Pulmonary artery endothelial cell (primary cell): ENCODE measurements at places on chromosomes 5 and 9.

DNA sequence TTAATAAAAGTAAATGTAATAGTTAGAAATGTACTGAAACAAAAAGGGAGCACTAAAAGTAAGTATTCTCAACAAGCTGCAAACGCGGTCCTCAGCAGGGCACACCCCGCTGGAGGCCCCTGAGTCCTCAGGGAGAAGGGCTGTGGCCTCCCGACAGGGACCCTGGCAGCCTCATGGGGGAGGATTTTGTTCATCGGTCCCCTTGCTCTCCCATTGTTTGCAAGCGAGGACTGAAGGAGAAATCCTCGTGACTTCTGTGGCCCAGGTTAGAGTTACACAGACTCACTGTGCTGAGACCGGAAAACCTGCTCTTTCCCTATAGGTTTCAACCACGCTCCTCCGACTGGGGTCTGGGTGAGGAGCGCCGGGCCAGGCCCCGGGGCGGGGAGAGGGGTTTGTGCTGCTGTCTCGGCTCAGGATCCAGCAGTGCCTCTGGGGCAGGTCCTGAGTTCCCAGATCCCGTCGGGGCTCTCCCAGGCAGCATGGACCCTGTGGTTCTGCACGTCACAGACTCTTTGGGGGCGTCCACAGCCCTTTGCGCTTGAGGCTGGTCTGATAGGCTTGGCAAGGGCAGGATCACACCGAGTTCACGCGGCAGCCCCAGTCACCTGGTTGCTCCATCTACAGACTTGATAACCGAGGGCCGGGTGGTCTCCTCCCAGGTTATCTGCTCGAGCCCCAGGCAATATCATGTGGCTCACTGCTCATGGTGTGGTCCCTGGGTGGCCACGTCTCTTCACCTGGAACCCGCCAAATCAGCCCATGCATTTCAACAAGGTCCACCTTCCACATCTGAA is 38.8 kb downstream of the MRPL36 start:
- DNase-seq: no peak

GRCh38 chr9:18480662-18481093 is 6.7 kb downstream of the ADAMTSL1 start:
- DNase-seq: no peak

- no peak for DNase-seq
Measured at GRCh38 chr9:99840072-99840471, 18.4 kb downstream of the NR4A3 start.

GRCh38 chr9:78828521-78828920 is 531.6 kb downstream of the PSAT1 start:
- no peak for DNase-seq

- no peak for DNase-seq
Measured at GRCh38 chr9:103913899-103914298, 180.2 kb upstream of the SMC2 start.

DNA sequence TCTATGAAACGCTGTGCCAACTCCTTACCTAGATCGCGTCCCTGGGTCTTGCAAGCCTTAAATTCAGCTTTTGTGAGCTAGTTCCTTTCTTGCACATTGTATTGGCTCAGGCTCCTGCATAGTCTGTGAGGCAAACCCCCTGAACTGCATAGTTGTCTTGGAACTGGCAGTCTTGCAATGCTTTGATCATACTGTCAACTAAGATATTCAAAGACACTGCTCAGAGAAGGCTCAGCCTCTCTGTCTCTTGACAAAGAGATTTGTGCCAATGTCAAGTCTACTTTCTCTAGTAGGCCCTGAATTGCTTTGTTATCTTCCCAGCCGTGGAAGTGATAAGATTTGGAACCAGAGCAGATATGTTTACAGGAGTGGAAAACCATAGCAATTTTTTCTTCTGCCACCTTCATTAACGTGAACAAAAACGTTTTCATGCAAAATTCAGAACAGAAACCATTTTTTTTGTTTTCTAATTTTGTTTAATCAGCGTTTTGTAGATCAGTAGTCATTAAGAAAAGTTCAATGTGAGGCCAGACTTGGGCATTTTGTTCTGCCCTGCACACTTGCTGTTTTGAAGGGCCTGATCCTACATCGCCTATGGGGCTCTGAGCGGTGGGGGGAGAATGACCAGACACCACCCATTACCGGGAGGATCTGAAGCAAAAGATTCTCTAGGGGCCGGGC is 27.6 kb upstream of the ENTREP1 start:
- no peak for DNase-seq

DNA sequence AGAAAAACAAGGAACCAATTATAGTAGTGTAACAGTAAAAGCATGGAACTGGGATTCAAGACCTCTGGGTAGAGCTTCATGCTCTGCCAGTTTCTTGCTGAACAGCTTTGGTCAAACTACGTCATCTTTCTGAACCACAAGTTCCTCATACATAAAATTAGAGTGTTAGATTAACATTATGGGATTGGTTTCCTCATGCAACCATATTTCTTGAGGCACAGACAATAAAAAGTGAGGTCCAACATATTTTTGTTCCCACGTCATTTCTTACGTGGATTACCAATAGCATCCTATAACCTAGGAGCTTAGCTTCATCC is 354.8 kb downstream of the TMEM232 start:
- DNase-seq: no peak

GRCh38 chr5:179323026-179323870 is 22.0 kb downstream of the ADAMTS2 start:
- no peak for DNase-seq

DNA sequence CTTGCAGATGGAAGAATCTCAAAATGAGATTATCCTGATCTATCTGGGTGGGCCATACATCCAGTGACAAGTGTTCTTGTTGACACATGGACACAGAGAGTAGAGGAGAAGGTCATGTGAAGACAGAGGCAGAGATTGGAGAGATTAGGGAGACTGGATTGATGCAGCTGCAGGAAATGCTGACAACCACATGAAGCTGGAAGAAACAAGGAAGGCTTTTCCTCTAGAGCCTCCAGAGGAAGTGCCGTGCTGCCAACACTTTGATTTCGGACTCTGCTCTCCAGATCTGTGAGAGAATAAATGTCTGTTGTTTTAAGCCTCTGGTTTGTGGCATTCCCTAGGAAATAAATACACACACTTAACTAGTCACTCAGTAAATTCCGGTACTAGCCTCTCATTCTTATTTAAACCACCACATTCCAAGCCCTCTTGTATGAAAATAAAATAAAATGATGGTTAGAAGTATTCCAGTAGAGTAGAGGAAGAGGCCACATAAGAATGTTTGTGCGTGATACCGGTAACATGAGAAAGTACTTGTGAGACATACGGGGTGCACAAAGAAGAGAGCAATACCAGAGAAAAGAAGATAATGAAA is 110.9 kb upstream of the DMAC1 start:
- DNase-seq: no peak

DNA sequence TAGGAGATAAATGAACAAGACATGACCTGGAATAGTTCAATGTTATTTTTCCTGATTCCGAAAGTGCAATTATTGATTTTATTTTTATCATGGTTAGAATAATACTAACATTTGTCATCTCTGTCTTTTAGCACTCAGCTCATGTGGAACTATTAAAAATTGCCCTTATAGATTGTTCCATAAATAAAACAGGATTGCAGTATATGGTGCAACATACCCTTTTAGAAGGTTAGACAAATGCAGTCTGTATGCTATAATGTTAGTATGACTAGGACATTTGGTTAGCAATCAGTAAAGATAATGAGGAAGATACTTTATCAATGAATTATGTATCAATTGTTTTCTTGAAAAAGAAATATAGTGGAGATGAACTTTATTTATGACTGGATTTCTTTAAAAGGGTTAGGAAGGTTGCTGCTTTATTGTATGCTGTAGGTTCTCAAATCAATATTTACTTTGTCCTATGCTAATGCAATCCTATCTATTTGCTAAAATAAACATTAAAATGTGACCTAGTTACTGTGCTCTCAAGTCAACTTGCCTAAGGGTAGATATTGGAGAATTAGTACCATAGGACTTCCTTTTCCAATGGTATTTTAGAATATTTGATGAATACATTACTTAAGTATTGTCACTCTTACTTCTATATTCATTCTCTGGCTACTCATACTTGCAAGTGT is 348.9 kb upstream of the ISL1 start:
- no peak for DNase-seq

DNA sequence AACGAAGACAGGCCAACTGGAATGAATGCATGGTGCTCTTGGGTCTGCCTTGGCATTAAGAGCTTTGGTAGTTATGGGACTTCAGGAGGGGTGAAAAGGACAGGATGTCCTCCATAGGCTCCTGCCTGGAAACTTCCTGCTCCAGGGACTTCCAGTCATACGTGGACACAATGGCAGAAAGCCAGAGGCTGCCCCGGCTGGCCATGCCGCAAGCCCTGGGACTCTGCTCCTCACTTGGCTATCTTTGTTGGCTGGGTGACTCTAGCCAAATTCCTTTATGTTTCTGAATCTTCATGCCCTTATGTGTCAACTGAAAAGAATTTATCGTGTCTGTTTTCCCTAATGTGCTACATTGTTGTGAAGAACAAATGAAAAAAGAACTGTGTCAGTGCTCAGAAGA is 136.9 kb downstream of the SIL1 start:
- peak; percentile 5 for DNase-seq

DNA sequence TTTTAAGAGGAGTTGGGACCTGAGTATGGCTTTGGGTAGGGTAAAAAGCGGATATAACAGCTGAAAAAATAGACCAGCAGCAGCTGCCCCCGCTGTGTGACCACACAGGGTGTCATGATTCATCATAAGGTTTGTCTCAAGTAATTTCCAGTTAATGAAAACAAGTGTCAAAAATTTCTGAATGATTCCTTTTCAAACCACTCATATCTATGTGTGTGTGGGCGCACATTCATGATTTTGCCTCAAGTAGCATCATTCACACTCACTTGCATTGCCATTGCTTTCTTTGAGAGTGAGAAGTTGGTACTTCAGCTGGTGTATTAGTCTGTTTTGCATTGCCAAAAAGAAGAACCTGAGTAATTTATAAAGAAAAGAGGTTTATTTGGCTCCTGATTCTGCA is 12.1 kb upstream of the TNFAIP8 start:
- no peak for DNase-seq

- DNase-seq: no peak
Measured at GRCh38 chr5:137134920-137135532, 364.1 kb downstream of the SPOCK1 start.

GRCh38 chr9:114302727-114303126 is 20.2 kb upstream of the ORM1 start:
- no peak for DNase-seq

GRCh38 chr5:141908796-141909195 is 14.9 kb upstream of the DELE1 start:
- DNase-seq: no peak
